ENCODE measurements at places on chromosomes 1 and 21.
A peak's percentile ranks its signal among the peaks of the same experiment; 100 is the strongest.

- no peak for DNase-seq
These were observed 3.5 kb upstream of the PIGV start for GRCh38 chr1:26784023-26784871.

- DNase-seq = no peak
These were observed 104.8 kb upstream of the BARHL2 start for GRCh38 chr1:90821788-90822359.

DNA sequence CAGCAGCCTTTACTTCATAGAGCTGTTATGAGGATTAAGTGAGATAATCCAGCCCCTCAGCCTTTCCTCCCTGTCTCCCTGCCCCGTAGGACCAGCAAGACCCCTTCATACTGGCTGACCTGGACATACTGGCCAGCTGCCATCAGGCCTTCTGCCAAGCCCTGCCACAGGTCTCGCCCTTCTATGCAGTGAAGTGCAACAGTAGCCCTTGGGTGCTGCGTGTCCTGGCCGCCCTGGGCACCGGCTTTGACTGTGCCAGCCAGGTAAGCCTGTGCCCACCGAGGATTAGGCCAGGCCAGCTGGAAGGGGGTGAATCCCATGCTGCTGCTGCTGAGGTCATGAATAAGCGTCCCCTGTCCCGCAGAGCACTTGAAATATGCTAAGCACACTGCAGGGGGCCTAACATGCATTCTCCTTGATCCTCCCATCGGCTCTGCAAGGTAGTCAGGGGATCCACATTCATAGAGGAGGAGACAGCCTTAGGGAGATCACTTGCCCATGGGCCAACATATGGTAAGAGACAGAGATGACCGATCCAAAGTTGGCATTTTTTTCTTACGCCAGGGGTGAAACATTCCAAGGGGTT is 73.3 kb upstream of the TINAGL1 start:
- no peak for DNase-seq

GRCh38 chr1:226656201-226656600 is 82.9 kb downstream of the ITPKB start:
- DNase-seq = no peak

GRCh38 chr1:186994897-186995296 is 166.1 kb downstream of the PLA2G4A start:
- no peak for DNase-seq

- DNase-seq = no peak
These were observed 25.8 kb downstream of the SMIM12 start for GRCh38 chr1:34833711-34834110.

- no peak for DNase-seq
These were observed 405.9 kb downstream of the TTLL7 start for GRCh38 chr1:83593073-83593472.

DNA sequence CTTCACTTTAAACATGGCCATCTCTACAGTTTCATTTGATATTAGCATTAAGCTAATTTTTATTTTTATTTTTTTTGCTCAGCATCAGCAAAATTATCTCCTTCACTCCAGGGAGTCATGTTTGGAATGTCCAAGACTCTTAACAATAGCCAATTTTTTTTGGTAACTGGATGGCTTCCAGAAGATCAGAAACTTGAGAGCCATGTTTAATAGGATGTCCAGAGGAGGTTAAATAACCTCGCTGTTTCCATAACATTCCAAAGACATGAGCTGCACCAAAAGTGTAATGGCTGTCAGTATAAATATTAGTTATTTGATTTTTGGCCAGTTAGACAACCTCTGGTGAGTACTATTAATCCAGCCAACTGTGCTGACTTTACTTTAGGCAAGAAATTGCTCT is 80.7 kb downstream of the DNTTIP2 start:
- peak; percentile 42 for DNase-seq

- no peak for DNase-seq
These were observed 30.4 kb downstream of the PIK3C2B start for GRCh38 chr1:204464187-204464631.

- DNase-seq = no peak
These were observed 234.6 kb downstream of the BRINP3 start for GRCh38 chr1:190243056-190243455.

GRCh38 chr1:163842571-163842970 is 520.8 kb downstream of the NUF2 start:
- no peak for DNase-seq

DNA sequence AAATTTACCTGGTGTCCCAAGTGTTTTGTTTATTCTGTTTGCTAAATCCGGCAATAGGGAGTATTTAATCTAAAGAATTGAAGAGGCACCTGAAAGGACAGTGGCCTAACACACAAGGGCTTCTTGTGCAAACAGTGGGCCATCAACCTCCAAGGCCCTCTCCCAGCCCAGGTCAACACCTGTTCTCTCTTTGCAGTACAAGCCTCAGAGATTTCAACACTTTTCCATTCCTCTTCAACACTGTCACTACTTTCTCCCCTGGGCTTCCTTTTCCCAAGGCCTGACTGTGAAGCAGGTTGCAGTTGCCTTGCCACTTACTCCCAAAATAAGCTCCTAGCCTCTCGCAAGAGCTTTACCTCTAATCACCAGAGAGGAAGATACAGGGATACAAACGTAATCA is 3.2 kb upstream of the SNAPIN start:
- no peak for DNase-seq

DNA sequence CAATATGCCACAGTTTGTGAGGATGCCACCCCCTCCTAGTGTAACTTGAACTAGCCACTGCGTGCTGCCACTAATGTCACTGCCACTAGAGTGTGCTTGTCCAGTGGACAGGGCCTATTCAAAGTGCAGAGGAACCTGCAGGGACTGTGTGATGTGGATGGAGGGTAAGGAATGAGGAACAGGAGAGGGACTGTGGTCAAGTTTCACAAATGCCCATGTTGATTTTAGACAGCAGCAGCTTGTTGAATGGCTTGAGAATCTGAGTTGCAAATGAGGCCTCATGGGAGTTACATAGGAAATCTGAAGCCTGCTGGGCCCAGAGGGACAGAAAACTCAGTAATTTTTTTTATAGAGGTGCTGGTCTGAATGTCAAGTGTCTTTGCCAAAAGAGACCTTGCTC is 112.3 kb downstream of the HHAT start:
- no peak for DNase-seq

GRCh38 chr1:202282025-202282371 is 59.7 kb downstream of the UBE2T start:
- peak; percentile 30 for DNase-seq

DNA sequence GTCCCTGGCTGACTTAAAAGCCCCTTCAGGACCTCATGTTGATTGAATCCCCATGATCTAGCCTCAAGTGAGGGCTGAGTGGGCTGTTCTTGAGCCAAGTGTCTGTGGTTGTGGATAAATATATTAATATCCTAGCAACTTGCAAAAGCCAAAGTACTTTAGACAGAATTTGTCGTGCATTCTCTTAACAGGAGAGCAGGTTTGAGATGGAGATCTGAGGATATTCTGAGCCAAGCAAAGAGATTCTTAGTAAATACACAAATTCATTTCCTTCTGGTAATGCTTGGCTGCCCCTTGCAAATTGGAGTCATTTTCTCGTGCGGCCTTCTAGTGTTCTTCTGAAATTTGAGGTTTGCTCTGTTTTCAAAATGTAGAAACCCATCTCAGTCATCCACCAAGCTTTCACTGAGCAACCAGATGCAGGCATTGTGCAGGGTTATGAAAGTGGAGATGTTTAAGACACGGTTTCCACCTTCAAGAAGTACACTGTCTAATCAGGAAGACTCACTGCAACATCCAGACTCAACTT is 242.1 kb upstream of the JUN start:
- DNase-seq = no peak

DNA sequence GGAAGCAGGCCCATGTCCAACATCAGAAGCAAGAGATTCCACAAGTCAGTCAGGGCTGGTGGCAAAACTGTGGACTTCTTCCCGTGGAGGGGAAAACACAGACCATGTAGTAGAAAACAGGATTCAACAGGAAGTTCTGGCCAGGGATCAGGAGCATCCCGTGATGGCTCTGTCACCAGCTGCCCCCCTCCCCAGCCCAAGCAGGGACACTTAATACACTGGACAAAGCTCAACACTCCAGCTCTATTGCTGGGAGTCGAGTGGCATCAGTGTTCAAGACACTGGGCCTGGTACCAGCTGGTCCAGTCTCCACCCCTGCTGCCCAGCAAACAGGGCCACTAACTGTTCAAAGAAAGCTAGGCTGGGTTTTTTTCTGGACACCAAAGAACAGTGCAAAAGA is 3.7 kb downstream of the SLC45A3 start:
- DNase-seq = no peak
